ENCODE measurements at places on chromosomes 3 and 15.

- no peak for DNase-seq
These were observed 82.0 kb upstream of the ATP11B start for GRCh38 chr3:182711261-182711683.

GRCh38 chr3:84960581-84960980 is 1.8 kb downstream of the CADM2 start:
- DNase-seq = no peak

- no peak for DNase-seq
These were observed 77.8 kb downstream of the VGLL4 start for GRCh38 chr3:11565932-11566331.

DNA sequence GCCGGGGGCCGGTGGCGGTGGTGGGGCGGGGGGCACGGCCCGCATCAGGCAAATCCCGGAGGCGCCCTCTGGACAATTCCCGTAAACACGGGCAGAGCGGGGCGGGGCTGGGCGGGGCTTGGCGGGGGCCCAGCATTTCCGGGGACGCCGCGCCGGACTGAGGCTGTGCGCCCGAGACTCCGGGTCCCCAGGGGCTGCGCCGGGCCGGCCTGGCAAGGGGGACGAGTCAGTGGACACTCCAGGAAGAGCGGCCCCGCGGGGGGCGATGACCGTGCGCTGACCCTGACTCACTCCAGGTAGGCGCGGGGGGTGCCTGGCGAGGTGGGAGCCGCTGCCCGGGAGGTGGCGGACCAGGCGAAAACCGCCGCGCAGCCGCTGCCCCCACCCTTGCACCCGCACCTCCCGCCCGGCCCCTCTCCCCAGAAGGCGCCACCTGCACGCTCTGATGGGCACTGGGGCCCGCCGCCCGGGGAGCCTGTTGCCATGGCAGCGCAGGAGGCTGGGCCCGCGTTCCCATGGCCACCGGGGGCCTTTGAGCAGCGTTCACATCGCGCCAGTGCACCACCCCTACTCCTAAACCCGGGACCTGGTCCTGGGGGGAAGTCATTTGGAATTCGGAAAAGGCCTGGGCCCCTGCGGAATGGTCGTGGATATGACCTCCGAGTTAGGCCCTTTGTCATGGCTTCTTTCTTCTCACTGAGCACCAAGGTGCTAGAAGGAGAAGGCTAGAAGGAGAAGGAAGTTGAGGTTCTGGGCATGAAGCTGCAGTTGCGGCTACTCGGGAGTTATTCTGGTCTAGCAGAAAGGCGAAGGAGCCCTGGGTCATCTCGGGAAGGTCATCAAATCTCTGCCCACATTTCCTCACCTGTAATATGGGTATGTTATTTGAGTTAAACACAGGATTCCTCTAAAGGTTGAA is 16.1 kb upstream of the SEMA4B start:
- DNase-seq = peak; percentile 68

- DNase-seq = peak; percentile 9
These were observed 1.1 kb downstream of the TMED3 start for GRCh38 chr15:79311901-79312553.

GRCh38 chr3:116661196-116661595 is 48.4 kb upstream of the TUSC7 start:
- DNase-seq = no peak

DNA sequence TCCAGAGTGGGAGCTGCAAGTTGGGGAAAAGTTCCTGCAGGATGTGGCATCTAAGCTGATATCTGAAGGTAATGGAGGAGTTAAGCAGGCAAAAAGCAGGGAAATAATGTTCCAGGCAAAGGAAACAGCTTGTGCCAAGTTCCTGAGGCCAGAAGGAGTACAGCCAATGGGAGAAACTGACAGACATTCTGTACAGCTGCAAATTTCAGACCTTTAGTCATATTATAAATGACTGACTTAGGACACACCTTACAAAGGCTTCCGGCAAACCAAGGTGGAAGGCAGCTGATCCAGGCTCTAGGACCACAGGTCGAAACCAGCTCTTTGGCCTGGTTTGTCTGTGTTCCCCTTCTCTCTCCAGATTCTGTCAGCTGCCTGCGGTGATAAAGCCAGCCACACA is 9.3 kb downstream of the WWTR1 start:
- DNase-seq = peak; percentile 38

DNA sequence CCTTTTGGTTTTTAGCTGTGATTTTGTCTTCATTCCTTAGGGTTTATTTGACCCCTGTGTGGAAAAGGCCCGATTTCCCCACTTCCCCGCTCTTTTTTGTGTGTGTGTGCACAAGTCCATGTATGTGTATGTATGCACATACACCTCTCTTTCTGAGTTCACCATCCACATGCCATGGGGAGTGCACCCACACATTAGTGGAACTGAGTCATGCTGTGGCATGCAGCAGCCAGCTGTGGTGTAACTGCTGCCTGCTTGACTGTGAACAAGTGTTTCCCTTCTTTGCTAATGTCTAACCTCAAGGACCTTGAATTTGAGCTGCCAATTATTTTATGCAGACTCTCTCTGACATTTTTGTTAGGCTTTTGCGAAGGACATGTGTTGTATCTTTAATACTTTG is 434.9 kb upstream of the TPM1 start:
- DNase-seq = peak; percentile 75

- DNase-seq = no peak
These were observed 183.6 kb upstream of the STT3B start for GRCh38 chr3:31349001-31349748.

GRCh38 chr15:69735121-69735520 is 282.5 kb downstream of the RPLP1 start:
- peak; percentile 49 for DNase-seq

DNA sequence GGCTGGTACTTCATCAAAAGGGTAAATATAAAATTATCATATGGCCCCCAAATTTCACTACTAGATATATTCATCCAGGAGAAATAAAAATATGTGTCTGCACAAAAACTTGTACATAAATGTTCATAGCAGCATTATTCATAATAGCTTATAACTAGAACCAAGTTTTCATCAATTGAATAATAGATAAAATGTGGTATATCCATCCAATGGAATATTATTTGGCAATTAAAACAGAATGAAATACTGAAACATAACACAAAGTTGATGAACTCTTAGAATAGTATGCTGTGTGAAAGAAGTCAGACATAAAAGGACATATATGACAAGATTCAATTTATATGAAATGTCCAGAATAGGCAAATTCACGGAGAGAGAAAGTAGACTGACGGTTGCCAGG is 389.3 kb upstream of the ADAMTS9 start:
- no peak for DNase-seq

DNA sequence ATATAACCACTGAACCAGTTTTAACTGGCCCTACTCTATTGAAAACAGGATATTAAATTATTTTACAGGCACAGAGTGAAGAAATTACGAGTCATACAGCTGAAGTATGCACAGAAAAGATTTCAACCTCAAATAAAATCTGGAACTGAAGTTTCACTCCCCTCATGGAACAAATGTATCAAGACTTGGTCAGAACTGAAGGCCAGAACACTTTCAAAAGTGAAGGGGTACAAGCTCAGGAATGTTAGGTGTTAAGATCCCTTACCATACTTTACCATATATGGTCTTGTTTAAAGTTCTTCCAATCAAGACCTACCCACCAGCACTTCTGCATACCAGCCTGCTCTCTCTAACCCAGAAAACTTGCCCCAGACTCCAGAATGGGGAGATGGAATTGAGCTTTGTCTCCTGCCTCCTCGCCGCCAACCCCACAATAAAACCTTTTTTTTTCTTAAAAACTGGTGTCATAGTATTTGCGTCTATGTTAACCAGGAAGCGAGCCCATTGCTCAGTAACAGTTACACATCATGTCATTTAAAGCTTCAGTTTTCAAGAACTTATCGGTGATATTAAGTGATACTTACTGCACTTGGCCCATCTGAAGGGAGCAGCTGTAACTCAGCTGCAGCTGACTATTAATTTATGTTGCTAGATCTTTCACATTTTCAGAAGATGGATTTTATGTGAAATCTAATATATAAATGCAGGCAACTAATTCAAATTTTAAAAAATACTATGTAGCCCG is 59.9 kb downstream of the OXSM start:
- no peak for DNase-seq

DNA sequence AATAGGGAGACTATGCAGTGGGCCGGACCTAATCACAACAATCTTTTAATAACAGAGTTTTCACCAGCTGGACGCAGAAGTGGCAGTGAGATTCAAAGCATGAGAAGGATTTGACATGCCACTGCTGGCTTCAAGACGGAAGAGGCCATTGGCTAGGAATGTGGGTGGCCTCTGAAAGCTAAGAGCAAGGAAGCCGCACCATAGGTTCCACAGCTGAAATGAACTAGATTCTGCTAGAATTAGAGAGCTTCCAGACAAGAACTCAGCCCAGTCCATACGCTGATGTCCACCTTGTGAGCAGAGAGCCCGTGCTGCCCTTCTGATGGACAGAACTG is 6.9 kb upstream of the NCBP2 start:
- DNase-seq = no peak

- no peak for DNase-seq
These were observed 85.3 kb downstream of the PIK3R4 start for GRCh38 chr3:130661140-130661891.

Data from RPMI7951 (cell line).